ENCODE measurements at places on chromosomes 13 and 19.

GRCh38 chr13:40160618-40161350, 505.3 kb downstream of the COG6 start:
- DNase-seq, result no peak

DNA sequence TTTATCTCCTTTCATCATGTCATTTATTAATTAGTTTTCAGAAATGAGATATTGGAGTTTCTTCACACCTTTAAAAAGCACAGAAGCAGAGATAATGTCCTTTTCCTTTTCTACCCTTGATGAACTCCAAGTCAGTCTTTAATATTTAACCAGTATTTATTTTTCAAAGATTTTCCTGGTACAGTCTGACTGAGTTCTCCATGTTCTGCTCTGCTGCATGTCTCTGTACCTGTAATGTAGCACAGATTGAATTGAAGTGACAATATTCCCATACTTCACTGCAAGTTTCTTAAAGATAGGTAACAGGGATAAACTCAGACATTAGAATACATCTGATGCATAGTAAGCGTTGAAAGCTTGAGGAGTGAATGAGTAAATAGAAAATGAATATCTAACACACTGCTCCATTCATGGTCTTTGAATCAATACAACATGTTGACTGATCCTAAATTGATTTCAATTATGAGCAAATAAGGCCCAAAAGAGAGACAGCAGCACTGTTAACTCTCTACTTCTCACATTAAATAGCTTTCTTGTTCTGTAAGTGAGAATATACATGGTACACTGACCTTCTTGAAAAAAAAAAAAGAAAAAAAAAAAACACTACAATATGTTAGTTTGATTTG, 1323.6 kb upstream of the PRR20A start:
- DNase-seq, result no peak

DNA sequence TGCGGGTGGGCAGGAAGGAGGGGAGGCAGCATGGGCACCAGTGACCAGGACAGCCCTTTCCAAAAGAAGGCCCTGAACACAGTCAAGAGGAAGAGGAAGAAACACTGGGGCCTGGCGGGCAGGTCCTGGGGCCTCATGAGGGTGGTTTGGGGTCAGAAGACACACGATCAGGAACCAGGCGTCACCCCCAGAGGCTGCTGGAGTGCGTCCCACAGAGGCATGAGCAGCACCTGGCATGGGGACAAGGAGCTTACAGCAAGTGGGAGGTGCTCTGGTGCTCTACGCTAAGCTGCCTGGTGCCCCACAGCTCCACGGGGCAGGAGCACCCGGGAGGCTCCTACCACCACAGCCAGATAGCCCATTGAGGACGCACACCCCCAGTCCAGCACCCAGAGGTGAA, 20.0 kb downstream of the ELL start:
- DNase-seq, result no peak

DNA sequence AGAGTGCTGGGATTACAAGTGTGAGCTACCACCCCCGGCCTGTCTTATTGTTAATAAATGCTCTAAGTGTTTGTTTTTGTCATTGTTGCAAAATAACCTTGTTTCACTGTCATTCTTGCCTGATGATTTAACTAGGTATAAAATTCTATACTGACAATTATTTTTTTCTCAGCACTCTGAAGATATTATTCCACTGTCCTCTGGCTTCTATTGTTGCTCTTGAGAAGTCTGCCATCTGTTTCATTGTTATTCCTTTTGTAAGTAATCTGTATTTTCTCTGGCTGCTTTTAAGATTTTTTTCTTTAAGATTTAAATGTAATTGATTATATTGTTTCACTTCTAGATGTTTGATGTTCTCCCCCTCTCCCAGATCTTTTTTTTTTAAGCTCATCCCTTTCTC, 17.6 kb downstream of the ZNF420 start:
- DNase-seq, result no peak

DNA sequence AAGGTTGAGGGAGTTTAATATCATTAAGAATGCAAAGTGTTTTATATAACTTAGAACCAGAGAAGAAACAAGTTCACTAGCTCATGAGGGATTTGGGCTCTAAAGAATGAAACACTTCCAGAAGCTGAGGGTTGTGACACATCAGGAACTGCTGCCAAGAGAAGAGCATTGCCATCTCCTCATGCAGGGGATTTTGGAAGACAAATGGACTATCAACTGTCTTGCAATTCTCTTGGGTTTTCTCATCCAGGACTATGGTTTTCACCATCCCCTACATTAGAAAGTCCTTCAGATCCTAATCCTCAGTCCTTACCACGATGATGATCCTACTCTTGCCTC, 59.7 kb upstream of the KL start:
- no peak for DNase-seq

DNA sequence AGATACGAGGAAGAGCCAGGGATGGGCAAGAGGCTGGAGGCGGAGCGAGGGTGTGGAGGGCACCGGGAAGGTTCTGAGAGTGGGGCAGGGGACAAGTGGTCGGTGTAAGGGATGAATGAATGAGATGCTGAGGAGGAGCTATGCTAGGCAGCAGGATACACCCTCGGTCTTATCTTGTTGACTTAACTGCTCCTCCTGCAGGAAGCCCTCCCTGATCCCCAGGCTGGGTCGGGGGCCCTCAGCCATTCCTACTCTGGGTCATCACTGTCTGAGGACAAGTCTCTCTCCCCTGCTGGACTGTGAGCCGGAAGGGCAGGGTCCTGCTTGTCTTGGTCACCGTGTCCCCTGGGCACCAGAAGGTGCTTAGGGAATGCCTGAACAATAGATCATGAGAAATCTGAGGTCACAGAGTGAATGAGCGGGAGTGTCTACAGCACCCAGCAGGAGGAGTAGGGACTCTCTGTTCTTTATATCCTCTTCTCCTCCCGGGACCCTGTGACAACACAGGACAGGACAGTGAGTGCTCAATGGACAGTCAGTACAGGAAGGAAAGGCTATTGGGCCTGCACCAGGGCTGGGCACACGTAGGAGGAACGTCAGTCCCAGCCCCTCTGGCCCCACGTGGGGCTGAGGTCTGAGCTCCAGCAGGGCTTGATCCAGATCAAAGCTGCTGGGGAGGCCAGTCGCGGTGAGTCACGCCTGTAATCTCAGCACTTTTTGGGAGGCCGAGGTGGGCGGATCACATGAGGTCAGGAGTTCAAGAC, 6.5 kb downstream of the NKPD1 start:
- DNase-seq, result no peak
